ENCODE measurements at places on chromosomes 2 and 18. TPM values are rescaled to one million over a fixed set of nuclear protein-coding genes. Genes with fewer than 3 reads are reported as not detected.

DNA sequence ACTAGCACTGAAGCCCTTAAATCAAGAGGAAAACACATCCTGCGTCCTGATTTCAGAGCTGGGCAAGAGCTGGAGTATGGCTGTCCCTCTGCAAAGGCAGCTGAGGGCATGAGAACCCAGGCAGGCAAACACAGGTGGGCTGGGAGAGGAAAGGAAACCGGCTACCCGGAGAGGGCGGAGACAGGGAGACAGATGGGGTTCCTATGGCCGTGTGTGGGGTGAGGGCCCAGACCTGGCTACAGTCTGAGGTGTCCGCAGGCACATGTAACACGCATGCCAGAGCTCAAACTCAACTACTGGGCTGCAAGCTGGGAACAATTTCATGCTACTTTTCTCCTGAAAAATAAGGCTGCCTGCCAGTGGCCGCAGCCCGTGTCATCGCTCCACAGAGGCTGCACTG is 2.7 kb downstream of the COPS9 start:
- no peak for ATAC-seq

DNA sequence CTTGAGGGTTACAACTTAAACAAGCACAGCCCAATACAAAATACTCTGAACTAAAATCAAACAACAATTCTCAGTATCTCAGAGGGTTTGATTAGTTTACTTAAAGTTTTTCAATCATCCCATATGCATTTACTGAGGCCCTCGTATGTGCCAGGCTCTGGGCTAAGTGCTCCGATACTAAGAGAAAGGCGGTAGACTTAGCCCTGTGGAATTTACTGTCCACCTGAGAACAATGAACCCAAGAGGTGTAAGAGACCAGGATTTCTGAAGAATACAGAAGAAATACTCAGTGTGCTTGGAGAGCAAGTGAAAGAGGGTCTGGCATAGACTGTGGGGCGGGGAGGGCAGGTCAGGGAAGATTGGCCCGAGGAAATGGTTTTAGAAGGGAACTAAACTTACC is 25.1 kb upstream of the SCYGR1 start:
- no peak for ATAC-seq

- ATAC-seq, result no peak
These were observed 64.0 kb upstream of the SMAD7 start for GRCh38 chr18:49014605-49015267.

CNNM4 gene
- 1.9 TPM for total RNA-seq

- ATAC-seq, result no peak
These were observed 44.7 kb upstream of the TNP1 start for GRCh38 chr2:216904554-216904953.

GRCh38 chr2:201937343-201937742 is 96.3 kb upstream of the FZD7 start:
- ATAC-seq, result no peak

TWIST2 gene
- total RNA-seq, result 35.9 TPM

IMP4 gene
- total RNA-seq, result 107 TPM

- ATAC-seq, result no peak
These were observed 12.2 kb upstream of the DNPEP start for GRCh38 chr2:219399716-219400478.

GRCh38 chr18:79856119-79857007 is 58.6 kb downstream of the KCNG2 start:
- peak; percentile 65 for ATAC-seq

GRB14 gene
- total RNA-seq, result 0.66 TPM

- no peak for ATAC-seq
These were observed 9.6 kb downstream of the SSB start for GRCh38 chr2:169808221-169808620.

GRCh38 chr2:71078624-71079023 is 10.2 kb downstream of the NAGK start:
- no peak for ATAC-seq

GRCh38 chr2:200668478-200668877 is 82.7 kb downstream of the AOX1 start:
- no peak for ATAC-seq

RMND5A gene
- total RNA-seq, result 44.2 TPM

DNA sequence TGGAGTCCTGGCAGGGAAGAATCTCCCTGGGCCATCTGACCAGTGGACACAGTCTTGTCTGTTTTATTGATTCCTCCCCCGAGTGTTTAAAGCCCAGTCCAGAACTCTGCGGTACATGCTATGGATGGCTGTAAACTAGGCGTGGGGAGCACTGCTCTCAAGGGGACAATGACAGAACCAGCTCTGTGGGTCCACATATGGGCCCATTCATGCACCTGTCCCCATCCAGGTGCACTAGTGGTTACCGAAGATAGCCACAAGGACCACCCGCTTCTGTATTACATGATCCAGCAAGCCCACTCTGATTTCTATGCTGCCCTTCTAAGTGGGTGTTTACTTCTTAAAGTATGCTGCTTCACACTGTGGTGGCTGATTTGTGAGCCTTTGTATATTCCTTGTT is 21.0 kb downstream of the CHST10 start:
- no peak for ATAC-seq

- no peak for ATAC-seq
These were observed 12.3 kb downstream of the SNED1 start for GRCh38 chr2:241010531-241011295.

DNA sequence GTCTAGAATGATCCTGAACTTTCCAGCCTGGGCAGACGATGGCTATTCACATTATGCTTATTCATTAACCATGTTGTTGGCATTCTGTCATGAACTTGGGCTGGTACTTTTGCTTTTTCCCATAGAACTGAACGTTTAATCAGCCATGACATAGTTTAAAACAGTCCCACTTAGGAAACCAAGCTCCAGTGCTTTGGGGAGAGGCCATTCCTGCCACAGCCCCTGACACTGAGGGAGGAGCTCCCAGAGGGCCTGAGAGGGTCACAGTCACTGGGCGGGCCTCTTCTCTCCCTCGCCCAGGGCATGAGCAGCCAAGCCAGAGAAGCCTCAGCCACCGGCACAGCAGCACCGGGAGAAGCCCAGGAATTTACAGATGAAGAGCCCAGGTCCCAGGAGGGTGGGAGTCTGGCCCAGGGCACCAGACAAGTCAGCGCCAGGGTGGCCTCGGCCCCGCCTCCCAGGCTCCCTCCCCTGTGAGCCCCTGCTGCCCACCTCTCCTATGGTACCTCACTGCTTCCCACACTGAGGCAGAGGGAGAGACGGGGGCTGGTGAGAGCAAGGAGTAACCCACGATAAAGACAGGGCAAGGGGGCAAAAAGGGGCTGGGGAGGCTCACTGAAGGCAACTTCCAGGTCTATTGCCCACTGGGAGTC is 33.6 kb downstream of the MAL start:
- ATAC-seq, result peak; percentile 21

- no peak for ATAC-seq
These were observed 13.6 kb upstream of the IRS1 start for GRCh38 chr2:226813148-226813701.

PAX3 gene
- total RNA-seq, result 0.15 TPM

DNA sequence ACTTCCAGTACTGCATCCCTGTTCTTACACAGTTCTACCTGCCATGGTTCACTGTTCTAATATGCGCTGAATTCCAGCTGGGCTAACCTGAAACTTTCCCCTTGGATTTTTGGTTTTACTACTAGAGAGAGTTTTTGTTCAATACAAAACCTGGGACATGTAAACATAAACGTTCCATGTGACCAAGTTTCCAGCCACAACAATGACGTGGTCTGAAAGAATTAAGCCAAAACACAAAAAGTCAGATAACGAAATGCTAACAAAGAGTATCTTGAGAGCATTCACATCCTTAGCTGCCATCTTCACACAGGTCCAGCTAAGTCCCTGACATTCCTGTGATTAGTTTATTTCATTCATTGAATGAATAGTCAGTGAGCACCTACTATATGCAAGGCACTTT is 467.0 kb upstream of the PKDCC start:
- no peak for ATAC-seq

GRCh38 chr2:158616480-158617000 is 159.8 kb downstream of the PKP4 start:
- no peak for ATAC-seq

GRCh38 chr2:37753758-37754157 is 82.3 kb upstream of the CDC42EP3 start:
- ATAC-seq, result no peak

GRCh38 chr2:109134741-109135358 is 5.8 kb downstream of the SH3RF3 start:
- no peak for ATAC-seq

DNA sequence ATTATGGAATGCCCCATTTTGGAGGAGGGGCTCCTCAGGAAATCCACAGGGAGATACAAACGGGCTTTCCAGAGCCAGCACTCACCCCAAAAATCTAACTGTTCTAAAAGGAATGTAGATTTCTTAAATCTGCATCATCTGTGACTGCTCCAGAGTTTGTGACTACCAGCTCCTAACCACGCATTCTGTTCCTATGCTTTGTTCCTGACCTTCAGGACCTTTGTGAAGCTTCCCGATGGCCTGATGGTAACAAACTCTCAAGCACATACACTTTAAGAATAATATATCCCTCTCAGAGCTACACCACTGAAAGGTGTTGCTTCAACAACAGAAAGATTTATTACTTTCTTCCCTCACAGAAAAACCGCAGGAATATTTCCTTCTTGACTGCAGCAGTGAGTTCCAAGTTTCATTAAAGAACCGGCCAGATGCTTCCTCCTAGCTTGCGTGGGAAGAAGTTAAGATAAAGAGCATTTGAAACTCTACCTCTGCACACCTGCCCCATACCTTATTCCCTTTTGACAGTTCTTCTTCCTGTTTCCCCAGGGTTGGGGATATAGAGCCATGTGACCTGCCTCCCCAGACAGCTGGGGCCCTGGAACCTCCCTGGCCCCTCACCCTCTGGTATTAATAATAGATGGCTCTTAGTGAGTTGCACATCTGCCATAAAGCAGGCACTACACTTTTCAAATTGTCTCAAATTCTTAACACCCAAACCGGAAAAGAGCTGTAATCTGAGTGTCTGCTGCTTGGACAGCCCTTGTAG is 40.2 kb upstream of the EML4 start:
- ATAC-seq, result no peak

DNA sequence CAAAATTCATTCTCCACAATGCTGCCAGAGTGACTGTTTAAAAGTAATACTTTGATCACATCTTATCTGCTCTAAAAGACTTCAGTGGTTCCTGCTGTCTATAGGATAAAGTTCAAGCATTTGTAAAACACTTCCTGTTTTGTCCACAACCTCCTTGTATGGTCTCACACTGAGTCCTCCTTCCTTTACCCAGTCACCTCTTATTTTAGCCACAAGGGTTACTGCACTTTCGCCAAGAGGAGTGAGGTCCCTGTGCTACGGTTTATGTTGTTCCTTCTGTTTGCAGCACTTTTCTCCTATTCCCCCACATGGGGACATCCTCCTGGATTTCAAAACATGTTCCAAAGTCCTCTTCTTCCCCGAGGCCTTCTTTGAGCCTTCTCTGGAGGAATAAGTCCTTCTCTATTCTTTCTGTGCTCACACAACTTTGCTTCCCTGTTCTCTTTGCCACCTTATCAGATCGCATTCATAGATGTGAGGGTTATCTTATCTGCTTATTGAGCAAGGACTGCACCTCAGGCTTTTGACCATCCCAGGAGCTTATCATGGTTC is 112.2 kb upstream of the NABP1 start:
- no peak for ATAC-seq

GRCh38 chr18:23838233-23838632 is 149.0 kb downstream of the LAMA3 start:
- no peak for ATAC-seq

NCKAP1 gene
- total RNA-seq, result 89.9 TPM

GRCh38 chr2:88832311-88832991 is 141.0 kb downstream of the RPIA start:
- ATAC-seq, result no peak

DNA sequence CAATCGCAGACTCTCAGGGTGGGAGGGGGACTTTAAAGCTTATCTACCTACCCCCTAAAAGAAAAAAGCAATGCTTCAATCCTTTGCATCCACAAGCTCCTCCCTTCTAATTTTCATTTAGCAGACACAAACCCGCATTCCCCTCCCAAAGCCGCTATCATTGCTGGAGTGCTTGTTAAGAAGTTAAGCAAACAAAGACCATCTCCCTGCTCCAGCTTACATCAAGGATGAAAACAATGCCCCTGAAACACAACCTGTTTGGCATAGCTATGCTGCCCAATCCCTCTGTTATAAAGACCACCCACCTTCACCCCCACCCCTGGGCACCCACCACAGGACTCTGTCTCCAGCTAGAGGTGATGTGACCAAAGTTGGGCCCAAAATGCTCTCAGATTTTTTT is 33.0 kb downstream of the REEP1 start:
- ATAC-seq, result no peak

ARHGAP15 gene
- total RNA-seq, result 0.33 TPM

GRCh38 chr2:15715596-15715995 is 123.9 kb downstream of the DDX1 start:
- ATAC-seq, result no peak

MGAT4A gene
- 10.2 TPM for total RNA-seq

Data from motor neuron (in vitro differentiated cells).